Activated T-helper 1 cell treated with anti-CD3 and anti-CD28 coated beads, Interleukin-2, amount 50 U/mL, for 16 hours (primary cell): ENCODE measurements at places on chromosomes 1 and 21.
A peak's percentile ranks its signal among the peaks of the same experiment; 100 is the strongest.

DNA sequence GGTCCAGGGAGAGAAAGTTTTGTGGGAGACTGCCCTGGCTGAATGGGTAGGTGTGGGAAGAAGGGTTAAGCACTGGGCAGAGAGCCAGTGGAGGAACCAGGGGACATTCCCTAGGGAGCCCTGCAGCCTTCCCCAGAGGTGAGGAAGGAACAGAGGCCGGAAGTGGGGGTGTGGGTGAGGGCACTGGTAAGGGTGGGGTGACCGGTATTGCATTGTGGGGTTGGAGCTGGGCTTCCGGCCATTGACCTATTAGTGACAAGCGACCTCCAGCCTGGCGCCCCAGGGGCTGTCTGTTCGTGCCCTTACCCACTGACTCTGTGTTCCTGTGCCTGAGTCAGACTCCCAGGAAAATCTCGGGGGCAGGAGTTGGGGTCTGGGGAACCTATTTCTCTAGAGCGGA lies 3.5 kb upstream of the TSPAN1 start:
- no peak for DNase-seq

DNA sequence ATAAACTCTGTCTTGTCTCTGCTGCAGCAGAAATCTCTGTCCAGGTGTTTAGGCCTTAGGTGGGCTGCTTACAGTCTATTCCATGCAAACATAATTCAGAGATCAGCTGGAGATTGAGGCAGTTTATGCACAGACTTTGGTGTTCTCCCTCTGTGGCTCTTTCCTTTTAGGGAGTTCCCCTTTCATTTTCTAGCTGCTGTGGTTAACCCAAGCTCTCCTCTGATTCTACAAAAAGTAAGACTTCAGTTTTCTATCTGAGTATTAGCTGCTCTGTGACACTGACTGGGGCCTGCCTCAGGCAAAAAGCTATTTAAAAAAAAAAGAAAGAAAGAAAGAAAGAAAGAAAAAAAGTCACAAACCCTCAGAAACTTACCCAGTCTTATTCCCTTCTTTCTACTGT lies 211.1 kb downstream of the CAMTA1 start:
- no peak for DNase-seq

- DNase-seq, result no peak
These were observed 112.7 kb downstream of the RUNX1 start for GRCh38 chr21:34936371-34936789.

GRCh38 chr1:77978969-77979876 lies at the start of gene FUBP1:
Gene FUBP1 (minus strand): TSS chr1:77979072. CDS start chr1:77979004, 68 bp downstream.
- DNase-seq, result peak; percentile 85

DNA sequence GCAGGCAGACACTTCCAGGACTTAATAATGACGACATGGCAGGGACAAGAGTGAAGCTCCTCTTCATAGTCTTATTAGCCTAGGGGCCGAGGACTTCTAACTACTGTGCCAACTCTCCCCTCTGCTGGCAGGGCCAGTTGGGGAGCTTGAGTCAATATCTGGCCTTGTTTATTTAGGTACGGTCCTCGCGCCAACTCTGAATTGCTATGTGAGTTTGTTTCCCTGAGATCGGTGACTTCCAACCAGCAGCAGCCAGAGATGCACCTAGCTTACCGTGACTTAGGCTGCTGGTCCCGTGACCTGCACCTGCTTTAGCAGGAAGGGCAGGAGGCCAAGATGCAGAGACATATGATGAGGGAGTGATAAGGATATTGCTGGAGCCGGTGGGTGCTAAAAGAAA lies 451.1 kb downstream of the PCP4 start:
- no peak for DNase-seq

- DNase-seq, result no peak
These were observed 8.1 kb upstream of the EPHB2 start for GRCh38 chr1:22702296-22703085.

GRCh38 chr21:27040738-27041469 lies 74.0 kb upstream of the ADAMTS5 start:
- DNase-seq, result no peak

GRCh38 chr1:169574336-169574735 lies 11.9 kb downstream of the F5 start:
- DNase-seq, result no peak

GRCh38 chr1:60488847-60489246 lies 415.3 kb upstream of the C1orf87 start:
- no peak for DNase-seq

DNA sequence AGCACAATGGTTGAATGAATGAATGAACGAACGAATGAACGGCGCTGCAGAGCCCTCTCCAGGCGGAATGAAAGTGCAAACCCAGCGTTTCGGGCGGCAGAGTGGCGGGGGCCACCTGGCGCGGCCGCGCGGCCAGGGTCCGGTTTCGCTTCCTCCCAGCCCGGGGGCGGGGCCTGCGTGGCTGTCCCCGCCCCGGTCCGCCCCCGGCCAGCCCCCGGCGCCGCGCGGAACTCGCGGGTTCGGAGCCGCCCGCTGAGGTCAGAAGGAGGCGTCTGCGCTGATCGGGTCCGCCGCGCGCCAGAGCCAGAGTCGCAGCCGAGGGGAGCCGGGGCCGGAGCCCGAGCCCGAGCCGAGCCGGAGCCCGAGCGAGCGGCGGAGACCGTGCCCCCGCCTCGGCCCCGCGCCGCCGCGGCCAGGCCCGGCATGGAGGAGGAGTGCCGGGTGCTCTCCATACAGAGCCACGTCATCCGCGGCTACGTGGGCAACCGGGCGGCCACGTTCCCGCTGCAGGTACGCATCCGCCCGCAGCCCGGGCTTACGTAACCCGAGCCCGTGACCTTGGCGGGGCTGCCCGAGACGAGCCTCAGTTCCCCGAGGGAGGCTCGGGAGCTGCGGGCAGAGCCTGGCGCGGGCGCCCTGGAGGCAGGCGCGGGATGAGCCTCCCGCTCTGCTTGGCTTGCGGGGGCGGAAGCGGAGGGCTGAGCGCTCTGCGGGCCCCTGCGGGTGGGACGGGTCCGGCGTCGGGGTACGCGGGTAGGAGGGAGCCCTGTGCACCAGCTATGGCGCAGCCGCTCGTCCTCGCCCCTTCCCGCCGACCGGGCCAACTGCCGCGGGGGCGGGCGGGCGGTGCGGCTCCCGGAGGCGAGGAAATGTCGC lies at the start of gene PDXK:
PDXK (plus strand) TSS at position 258 of the 876 bp plus-strand sequence; CDS start at position 424, 166 bp downstream.
- peak; percentile 43 for DNase-seq

GRCh38 chr1:36705629-36706028 lies 222.9 kb upstream of the CSF3R start:
- no peak for DNase-seq

- no peak for DNase-seq
These were observed 69.2 kb upstream of the MAGI3 start for GRCh38 chr1:113320972-113321680.

- DNase-seq, result no peak
These were observed 363.0 kb downstream of the PTBP2 start for GRCh38 chr1:97084546-97084945.

DNA sequence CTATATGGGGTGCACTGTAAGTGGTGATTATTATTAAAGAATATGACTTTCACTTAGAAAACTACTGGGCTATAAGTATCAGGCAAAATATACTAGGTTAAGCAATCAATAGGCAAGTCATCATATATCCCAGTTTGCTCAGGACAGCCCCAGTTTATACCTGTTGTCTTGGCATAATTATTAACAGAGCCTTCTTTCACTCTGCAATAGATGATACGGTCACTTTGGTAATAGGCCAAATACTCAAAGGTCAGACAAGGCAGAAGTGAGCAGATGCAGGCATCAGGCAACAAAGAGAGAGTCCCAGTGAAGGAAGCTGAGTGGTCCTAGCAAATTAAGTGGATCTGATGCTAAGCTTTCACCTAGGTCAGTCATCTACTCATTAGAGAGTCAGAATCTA lies 599.9 kb downstream of the LMO4 start:
- DNase-seq, result no peak

DNA sequence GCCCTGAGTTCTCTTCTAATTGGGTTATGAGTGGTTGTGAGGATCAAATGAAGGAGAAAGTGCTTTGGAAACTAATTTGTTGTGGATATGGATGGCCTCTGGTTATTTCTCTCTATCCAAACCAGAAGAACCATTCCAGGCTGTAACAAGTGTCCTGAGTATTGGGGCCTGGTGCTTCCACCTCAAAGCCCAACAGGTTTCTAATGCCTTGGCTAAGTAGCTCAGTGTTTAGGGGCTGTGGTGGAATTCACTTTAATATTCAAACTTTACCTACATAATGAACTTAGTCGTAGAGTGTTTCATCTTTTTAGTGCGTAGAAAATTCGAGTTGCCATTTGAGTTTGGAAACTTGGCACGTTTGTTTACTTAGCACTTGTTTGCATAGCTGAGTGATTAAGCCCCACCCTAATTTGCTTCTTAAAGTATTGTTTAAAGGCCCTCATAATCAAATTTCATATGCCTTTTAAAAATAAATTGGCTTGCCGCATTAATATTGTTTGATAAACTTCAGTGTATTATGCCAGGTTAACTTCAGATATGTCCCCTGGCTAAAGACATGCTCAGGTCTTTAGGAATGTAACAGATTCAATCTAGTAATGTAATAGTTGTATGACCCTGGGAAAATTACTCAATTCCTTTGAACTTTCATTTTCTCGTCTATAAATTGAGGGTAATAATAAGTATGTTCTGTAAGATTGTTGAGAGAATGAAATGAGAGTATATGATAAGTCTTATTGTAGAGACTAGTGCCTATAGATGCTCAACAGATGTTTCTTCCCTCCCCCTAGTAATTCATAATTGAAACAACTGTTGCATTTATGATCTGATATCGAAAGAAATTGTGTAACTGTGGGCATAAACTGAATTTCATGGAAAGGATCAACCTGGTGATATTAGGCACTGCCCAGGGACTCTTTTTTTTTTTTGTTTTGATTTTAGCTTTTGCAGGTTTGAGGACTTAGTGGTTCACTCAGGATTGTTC lies 1.6 kb downstream of the AGO4 start:
- no peak for DNase-seq

GRCh38 chr1:110505596-110505995 lies 13.4 kb downstream of the KCNA10 start:
- DNase-seq, result no peak

DNA sequence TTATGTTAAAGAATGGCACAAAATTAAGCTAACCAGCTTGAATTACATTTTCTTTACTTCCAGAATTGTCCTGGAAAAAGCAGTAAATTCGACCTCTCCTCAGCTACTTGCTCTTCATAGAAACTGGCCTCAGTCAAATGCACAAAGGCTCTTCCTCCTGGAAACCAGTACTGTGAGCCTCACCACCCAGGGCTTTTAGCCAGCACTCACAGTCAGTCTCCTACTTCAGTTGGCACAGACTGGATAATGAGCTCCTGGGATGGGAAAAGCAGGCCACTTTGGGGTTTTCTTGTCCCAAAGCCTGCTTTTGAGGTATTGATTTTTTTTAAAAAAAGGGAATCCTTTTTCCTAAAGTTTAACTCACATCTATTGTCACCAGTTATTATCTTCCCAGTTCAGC lies 40.4 kb downstream of the SCYL3 start:
- DNase-seq, result no peak

GRCh38 chr21:36166705-36167104 lies 10.1 kb downstream of the DOP1B start:
- DNase-seq, result no peak
